Stimulated activated CD8-positive, alpha-beta memory T cell treated with anti-CD3 and anti-CD28 coated beads, Interleukin-15, amount 100 ng/mL, for 24 hours (primary cell): ENCODE measurements at places on chromosomes 12 and 14.

- DNase-seq = no peak
Measured at GRCh38 chr12:105060715-105061378, 23.4 kb downstream of the ALDH1L2 start.

DNA sequence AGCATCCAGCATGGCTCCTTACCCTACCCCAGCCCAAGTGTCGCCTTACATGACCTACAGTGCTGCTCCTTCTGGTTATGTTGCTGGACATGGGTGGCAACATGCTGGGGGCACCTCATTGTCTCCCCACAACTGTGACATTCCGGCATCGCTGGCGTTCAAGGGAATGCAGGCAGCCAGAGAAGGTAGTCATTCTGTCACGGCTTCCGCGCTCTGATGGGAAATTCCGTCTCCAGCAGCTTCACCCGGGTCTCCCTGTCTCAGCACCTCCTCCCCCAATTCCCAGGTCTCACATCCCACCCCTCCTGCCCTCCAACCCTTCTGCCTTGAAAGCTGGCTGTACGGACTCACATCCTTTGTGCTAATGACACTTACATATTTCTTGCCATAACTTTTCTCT, 14.6 kb downstream of the PAX9 start:
- no peak for DNase-seq

DNA sequence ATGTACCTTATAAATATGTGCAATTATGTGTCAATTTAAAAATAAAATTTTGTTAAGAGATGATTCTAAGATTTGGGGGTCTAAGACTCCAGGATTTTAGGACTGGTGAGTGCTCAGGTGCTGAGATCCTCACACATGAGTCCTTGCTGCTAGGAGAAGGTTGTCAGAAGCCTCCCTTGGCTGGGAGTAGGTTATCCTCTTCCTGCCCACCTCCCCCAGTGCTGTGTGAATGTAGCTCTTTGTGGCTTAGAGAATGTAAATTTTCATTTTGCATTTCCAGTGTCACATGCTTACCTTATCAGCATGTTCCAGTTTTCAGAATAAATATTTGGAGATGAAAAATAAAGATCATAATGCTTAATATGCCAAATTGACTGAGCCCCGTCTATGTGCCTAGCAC, 114.2 kb upstream of the MDM1 start:
- DNase-seq = no peak

- no peak for DNase-seq
Measured at GRCh38 chr12:45974171-45974719, 16.1 kb downstream of the SCAF11 start.

DNA sequence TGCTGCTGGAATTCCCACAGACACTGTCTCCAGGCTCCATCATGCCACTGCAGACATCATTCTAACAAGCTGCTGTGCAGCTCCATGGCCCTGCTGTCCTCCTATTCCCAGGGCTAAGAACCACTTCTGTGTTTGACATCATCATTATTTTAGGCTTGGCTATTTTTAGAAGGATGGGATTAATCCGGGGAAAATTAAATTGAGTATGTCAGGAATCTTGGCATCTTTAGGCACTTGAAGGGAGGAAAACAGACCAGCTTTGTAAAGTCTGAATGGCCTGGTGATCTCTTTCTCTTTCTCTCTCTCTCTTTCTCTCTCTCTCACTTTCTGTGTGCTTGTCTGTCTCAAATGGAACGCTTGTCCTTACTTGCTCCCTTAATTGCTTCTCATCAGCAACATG, 568.3 kb upstream of the FLRT2 start:
- DNase-seq = no peak

DNA sequence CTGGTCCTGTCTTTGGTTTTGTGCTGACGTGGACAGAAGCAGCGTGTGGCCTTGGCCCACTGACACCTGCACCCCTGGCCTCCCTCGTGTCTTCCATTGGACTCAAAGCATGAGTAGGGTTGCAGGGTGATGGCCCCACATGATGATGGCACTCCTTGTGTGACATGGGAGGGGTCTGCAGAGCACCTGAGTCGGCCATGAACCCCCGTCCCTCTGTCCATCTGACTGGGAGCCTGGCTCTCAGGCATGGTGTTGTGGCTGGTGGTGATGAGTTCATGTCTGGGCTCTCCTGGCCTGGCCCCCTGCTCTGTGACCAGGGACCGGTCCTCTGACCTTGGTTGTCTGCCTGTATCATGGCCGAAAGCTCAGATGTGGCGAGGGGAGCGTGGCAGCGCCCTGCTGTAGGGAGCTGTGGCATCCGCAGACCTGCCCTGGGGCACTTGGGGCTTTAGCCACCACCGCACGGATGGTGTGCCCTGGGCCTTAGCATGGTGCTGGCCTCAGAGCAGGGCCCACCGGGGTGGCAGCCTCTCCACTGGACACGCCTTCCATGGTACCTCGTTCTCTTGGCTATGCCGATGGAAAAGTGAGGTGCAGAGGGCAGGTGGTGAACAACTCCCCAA, 16.7 kb downstream of the ULK1 start:
- no peak for DNase-seq

- DNase-seq = no peak
Measured at GRCh38 chr14:71658261-71658860, 273.9 kb upstream of the RGS6 start.

DNA sequence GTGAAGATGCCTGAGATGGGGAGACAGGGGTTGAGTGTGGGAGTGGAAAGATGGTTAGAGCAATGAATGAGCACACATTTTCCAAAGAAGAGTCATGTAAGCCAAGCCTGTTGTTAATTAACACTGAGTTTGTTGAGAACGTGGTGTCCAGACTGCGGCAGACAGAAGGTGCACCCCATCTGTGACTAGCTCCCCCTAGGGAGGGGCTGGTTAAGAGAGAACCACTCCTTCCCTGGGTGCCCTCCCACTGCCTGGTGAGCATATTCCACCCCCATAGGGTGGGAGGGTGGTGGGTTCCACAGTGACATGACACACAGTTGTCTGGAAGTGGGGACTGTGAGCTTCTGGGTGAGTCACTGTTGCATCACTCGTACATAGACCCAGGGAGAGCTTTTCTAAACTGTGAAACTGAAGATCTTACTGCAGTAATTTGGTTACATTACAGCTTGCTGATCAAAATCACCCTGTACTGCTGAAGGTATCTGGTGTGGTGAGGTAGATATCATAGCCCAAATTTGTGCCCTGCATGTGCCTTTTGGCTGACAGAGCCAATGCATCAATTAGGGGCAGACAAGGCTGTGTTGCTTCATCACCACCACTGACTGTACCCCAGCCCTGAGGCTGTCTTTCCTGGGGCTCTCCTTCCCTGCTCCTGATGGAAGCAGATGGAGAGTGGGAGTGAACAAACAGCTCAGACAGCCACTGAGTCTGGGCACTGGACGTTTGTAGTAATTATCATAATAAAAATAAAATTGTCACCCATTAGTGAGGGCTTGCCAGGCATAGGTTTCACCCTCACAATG, 150.9 kb downstream of the EMP1 start:
- peak; percentile 6 for DNase-seq

- DNase-seq = no peak
Measured at GRCh38 chr14:101881426-101881825, 82.9 kb upstream of the DYNC1H1 start.

DNA sequence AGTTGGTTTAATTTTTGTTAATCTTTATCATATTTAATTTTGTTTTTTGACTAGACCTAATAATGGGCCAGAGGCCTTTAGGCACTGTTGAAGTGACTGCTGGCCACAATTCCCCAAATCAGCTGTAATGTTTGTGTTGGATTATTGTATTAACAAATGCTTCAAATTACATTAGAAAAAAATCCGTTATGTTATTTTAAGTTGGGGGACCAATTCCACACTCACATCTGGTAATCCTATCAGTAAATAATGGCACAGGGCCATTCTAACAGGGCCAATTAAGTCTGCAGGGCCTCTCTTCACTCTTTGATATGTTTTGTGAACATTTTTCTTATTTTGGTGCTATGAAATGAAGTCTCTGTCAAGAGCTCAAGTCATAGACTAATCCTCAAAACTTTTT, 39.6 kb downstream of the CHST11 start:
- DNase-seq = no peak

- DNase-seq = no peak
Measured at GRCh38 chr12:50230217-50230616, 53.1 kb downstream of the LIMA1 start.

- DNase-seq = no peak
Measured at GRCh38 chr12:49131894-49132461, 783 bp upstream of the TUBA1B start.

GRCh38 chr14:82911930-82912329, 1378.3 kb upstream of the SEL1L start:
- no peak for DNase-seq

DNA sequence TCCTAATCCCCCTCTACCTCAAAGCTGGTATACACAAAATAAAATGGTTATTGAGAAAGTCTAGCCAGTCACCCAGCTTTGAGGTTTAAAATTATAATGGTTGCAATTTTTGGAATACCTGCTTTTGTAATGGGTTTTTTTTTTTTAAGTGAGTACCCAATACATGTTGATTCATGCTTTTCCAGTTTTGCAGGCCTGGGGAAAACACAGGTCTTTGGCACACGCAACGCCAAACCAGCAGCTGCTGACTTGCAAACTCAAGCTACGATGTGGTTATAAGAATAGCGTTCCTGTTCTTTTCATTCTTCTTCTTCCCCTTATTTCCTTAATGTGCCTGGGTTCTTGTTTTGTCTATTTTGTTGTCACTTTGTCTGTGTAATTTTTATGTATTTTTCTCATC, 233.0 kb downstream of the EGLN3 start:
- no peak for DNase-seq

DNA sequence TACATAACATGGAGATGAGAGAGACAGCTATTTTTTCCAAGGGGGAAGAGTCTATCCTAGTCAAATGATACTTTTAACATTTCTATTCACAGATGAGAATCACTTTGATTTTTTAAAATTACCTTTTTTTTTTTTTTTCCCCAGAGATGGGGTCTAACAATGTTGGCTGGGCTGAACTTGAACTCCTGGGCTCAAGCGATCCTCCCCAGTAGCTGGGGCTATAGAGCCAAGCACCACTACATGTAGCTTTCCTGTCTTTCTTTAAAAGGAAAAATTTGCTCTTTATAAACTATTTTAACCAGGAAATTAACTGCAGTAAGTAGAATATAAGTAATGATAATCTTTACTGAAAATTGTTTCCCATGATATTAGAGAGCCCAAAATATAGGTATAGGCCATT, 3.3 kb downstream of the PRICKLE1 start:
- DNase-seq = no peak

DNA sequence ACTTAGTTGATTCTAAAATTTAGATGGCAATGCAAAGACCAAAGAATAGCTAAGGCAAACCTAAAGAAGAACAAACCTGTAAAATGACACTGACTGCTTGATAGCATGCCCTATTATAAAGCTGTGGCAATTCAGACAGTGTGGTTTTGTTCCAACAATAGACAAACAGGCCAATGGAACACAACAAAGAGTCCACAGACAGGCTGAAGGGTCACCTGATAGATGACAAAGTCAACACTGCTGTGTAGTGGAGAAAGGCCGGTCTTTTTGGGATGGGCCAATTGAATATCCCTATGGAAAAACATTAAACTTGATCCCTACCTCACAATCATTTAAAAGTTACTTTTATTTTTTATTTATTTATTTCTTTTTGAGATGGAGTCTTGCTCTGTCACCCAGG, 33.8 kb upstream of the SLC25A3 start:
- no peak for DNase-seq

DNA sequence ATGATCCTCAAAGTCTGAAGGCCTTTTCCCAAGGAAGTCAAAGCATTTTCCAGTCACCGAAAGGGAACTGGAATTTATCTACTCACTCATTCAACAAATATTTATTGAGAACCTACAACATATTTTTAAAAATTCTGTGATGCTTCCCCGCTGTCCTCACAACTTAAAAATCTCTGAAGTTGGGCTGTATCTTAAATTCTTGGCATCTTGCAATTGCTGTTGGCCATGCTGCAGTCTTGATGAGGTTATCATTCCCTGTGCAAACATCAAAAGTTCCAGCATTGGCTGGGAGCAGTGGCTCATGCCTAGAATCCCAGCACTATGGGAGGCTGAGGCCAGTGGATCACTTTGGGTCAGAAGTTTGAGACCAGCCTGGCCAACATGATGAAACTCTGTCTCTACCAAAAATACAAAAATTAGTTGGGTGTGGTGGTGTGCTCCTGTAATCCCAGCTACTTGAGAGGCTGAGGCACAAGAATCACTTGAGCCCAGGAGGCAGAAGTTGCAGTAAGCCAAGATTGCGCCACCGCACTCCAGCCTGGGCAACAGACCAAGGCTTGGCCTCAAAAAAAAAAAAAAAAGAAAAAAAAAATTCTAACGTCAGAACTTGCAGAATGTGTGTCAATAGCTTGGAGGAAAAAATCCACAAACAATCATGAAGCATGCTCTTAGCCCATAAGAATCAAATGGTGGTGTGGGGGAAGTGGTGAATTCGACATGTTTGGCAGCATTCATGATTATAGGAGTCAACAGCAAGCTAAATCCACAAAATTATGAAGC, 34.9 kb downstream of the CCDC177 start:
- no peak for DNase-seq

- no peak for DNase-seq
Measured at GRCh38 chr12:48388938-48389337, 38.2 kb upstream of the ZNF641 start.

DNA sequence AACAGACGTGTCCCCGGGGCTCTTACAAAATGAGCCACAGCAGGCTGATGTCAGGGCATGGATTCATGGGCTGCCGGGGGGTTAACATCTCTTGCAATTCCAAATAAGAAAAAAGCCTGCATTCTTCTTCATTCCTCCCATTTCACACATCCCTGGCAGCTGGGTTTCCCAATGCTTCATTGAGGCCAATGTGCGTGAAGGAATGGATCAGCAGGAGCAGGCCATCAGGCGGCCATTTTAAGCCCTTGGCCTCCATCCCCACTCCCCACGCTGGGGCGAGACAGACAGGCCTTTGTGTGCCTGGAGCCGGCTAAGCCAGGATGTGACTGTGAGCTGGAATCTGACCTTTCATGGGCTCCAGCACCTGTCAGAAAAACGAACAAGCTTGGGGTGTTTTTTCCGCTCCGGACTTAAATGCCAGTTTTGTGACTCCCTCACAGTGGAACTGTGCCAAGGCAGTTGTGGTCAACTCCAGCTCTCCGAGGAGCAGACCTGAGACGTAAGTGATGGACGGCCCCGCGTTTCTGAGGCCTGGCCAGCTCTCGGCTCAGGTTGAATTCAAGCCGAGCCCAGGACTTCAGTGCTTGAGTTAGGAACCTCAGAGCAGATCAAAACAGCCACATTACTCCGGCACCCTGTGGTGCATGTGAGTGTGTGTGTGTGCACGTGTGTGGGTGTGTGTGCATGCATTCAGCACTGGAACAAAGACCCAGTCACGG, 133.1 kb downstream of the TMEM30B start:
- no peak for DNase-seq

DNA sequence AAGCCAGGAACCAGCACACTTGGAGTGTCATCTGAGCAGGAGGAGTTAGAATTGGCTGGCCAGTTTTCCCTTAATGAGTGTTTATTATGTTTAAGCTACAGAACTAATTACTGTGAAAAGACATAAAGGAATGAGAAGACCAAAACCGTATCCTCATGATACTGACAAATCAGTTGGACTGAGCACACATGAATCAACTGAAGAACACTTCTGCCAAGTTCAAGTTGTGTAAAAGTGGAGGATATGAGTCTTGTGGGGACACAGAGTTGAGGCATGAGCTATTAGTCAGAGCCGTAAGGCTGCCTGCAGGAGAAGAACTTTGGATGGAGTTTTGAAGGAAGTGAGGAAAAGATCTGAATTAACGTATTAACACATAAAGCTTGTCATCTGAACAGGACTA, 43.1 kb downstream of the HMGA2 start:
- DNase-seq = no peak

- DNase-seq = no peak
Measured at GRCh38 chr12:52772772-52773171, 4.4 kb downstream of the KRT76 start.
